ENCODE measurements at places on chromosomes 12 and 14.

- no peak for DNase-seq
Observed at GRCh38 chr14:61019537-61019936, 38.5 kb downstream of the SLC38A6 start.

- DNase-seq, result no peak
Observed at GRCh38 chr12:52871291-52872039, 22.7 kb upstream of the KRT78 start.

- DNase-seq, result peak; percentile 44
Observed at GRCh38 chr14:62179367-62180018, 417.3 kb downstream of the SNAPC1 start.

- no peak for DNase-seq
Observed at GRCh38 chr14:20482382-20482781, 13.2 kb downstream of the PNP start.

DNA sequence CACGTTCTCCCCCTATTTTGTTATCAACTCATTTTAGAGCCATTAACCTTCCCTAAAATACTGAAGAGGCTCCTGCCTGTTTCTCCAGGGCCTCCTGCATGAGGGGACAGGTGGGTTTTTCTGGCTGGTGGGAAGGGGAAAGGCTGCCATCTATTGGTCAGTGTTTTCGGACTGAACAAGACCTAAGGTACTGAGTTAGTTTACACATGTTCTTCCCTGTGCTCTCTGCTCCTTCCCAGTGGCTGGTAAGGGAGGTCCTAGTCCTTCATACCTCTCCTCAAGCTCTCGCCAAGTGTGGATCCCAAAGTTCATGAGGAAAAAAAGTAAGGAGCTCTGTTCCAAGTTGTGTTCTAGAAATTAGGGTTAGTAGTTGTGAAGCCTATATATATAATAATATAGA lies 357.5 kb downstream of the FSCB start:
- peak; percentile 1 for DNase-seq

- DNase-seq, result no peak
Observed at GRCh38 chr14:106877517-106877916, 1351.1 kb downstream of the TMEM121 start.

All from NCI-H1930 (cell line).